ENCODE measurements at places on chromosomes 4 and X.

DNA sequence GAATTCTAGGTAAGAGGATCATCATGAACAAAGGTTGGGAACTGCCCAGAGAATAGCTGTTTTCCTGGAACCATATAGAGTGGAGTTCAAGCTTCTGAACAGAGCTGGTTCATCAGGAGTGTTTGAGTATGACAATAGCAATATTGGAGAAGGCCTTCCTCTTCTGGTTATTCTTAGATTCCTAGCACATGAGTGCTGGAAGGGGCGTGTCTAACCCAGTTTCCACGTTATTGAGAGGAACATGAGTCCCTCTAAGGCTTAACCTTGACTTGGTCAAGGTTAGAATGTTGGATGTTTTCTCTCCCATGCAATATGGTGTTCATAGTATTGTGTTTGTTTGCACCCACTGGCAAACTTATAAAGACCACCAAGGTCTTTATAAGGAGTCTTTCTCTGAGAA lies 101.3 kb downstream of the TSPAN7 start:
- DNase-seq, result no peak

DNA sequence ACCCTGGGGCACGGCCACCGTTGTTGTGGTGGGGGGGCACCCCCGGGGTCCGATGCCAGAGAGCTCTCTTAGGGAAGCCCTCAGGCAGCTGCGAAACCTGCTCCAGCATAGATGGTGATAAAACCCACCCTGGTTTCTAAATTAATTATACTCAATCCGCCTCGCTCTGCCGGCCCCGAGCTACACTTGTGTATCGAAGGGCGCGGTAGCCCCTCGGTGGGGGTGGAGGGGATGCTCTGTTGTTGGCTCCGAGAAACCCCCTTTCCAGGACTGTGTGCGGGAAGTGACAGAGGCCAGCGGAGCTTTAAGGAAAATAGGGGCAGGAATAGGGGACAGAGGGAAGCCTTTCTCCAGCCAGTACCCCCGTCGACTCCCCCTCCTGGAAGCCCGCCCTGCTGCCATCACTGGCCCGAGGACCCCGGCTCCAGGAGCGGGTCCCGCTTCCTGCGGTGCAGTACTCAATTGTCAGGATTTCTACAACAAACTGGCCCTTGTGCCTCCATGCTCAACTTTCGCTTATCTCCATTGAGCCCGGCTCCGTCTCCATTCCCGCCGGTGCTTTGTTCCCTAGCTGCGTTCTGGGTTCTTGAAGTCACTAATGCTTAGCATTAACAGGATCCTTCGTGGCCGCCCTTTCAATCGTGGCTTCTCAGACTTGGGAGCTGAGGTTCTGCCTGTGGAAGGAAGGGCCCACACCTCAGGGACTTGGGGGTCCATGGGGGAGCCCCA lies 408.2 kb downstream of the BCOR start:
- no peak for DNase-seq

DNA sequence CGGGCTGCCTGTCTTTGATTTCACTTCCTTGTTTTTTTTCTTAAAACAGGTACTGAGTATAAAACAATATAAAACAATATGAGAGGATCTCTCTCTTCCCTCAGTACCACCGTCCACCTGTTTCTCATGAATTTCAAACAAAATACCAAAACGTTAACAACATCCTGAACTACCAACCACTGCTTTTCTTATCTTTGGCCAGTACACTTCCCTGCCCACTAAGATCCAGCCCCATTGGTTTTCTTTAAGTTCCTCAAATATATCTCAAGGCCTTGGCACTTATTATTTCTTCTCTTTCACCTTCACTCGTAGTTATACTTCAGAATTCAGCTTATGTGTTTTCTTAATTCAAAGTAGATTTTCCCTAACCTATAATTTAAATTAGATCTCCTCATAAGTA lies 370.2 kb upstream of the GRIA3 start:
- no peak for DNase-seq

DNA sequence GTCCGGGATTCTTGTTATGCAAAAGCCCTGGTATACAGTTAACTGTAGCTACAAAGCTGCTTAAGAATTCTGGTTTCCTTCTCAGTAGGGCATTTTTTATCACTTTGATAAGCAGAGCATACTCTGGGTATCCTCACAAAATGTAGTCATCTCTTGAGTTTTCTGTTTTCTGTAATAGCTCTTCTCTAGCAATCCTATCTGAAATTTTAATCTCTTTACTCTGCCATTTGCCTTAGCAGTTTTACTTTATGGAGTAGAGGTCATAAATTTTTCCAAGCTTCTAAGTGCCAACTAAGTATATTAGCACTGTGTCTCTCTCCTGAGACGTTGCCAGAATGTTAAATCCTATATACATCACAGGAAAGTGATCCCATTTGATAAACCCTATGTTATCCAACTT lies 28.0 kb upstream of the BANK1 start:
- DNase-seq, result no peak

- no peak for DNase-seq
Measured at GRCh38 chrX:9071031-9071650, 37.2 kb upstream of the FAM9B start.

- DNase-seq, result no peak
Measured at GRCh38 chr4:108333353-108333942, 164.7 kb upstream of the LEF1 start.

DNA sequence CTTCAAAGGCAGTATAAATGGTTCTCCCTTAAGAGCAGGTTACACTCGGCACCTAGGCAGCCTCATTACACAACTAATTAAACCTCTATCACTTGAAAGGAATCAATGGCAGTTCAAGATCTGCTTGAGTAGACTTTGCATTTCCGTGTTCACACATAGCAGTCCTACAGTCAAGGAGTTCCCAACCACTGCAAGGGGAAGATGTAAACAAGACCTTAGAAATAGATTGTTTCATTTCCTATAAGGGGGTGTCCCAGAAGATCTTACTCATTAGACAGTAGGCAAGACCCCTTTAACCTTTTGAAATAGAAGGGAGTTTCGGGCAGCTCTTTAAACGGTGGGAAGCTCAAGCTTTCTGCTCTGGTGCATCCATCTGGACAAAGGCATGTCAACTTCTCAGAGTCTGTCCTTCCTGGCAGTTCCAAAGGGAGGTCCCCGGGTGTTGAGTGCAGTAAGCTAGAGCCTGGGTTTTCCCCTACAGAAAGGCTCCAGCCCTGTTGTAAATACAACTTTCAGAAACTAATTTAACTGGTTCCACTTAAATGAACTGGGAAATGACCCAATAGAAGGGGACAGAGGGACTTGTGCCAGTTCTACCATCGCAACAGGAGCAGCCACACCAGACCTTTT lies 150.8 kb downstream of the RBMX2 start:
- DNase-seq, result no peak

DNA sequence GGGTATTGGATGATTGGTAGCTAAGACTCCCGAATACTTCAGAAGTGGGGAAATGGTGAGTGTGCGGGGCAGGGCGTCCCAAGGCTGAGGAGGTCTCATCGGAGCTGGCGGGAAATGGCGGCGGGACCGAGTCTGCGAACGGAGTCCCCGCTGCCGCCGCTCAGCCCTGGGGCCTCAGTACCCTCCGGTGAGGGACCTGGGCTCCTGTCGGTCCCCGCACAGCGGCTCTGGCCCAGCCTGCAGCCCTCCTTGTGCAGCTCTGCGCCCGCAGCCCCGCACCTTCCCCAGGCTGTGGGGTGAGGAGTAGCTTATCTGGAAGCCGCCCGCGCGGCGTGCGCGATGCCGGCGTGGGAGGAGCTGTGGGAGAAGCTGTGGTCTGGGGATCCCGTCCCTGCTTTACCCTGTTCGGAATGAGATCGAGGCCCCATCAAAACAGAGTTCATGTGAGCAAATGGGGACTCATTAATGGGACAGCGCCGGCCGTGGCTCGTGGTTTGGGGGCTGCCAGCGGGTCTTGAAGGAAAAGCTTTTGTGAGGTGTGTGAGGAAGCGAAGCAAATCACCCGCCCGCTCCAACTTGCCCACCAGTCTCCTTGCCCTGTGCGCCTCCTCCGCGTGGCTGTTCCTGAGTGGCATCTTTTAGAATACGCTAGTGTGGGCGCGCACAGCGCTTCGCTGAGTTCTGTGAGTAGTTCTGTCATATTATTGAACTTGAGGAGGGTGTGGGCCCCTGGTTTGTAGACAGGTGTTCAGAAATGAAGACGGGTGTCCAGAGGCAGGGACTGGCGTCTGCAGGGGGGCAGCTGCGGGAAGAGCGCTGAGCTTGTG lies 531 bp downstream of the ZNF141 start:
- DNase-seq, result peak; percentile 53

DNA sequence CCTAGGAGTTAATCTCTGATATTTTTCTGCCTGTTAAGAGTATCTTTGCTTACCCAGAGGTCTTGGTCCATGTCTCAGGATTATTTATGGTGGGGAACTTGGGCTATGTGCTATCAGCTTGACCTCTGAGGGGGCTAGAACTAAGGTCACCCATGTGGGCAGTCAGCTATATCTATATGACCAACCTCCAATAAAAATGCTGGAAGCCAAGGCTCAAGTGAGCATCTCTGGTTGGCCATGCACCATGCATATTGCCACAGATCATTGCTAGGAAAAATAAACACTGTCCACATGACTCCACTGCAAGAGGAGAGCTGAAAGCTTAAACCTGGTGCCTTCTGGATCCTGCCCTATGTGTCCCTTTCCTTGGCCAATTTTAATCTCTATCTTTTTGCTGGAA lies 196.5 kb upstream of the SLC7A11 start:
- peak; percentile 72 for DNase-seq

DNA sequence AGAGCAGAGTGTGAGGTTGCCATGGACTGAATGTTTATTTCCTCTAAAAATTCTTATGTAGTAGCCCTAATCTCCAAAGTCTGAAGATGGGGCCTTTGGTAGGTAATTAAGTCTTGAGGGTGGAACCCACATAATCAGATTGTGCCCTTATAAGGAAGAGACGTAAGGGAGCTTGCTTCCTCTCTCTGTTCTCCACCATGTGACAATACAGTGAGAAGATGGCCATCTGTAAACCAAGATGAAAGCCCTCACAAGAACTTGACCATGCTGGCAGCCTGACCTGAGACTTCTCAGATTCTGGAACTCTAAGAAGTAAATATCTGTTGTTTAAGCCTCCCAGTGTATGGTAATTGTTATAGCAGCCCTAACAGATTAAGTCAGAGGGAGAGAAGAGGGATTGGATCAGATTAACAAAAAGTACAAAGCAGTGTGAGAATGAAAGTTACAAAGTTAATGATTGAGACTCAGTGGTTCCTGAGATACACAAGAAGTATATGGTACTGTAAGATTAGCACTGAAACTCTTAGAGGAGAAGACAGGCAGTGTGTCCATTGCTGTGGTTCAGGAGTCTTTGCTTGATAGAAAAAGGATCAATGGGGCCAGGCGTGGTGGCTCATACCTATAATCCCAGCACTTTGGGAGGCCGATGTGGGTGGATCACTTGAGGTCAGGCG lies 82.5 kb upstream of the GC start:
- DNase-seq, result no peak

- DNase-seq, result peak; percentile 64
Measured at GRCh38 chrX:138745196-138745595, 33.7 kb upstream of the FGF13 start.

- peak; percentile 57 for DNase-seq
Measured at GRCh38 chr4:153564630-153565525, 98.7 kb downstream of the TMEM131L start.

GRCh38 chrX:123871309-123871708 lies 11.5 kb downstream of the XIAP start:
- DNase-seq, result no peak
